HCEC 1CT (cell line): ENCODE measurements at places on chromosomes 11 and 22.

DNA sequence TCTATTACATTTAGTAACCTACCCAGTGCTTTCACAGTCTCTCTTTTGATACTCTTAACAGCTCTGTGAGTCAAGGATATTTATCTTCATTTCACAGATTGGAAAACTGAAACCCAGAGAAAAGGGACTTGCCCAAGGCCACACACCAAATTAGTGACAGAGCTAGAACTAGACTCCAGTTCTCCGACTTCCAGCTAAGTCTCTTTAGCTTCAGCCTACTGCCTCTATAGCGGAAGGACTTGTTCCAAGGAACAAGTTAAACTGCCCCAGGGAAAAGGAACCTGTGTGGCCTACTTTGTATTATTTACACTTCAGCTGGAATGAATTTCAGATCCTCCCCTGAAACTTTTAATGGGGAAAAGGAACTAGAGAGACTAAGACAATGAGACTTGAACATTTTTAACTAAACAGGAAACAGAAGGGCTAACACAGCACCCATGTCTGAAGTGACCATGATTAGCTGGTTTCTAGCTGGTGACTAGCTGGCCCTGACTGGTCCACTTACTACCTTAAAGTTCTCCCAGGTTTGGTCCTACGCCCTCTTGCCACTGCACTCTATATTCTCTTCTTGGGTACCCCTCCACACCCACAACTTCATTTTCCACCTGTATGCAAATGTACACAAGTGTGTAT is 1.3 kb downstream of the LRRC51 start:
- DNase-seq = no peak

GRCh38 chr22:23097412-23098229 is 27.3 kb downstream of the GNAZ start:
- no peak for DNase-seq

GRCh38 chr11:8013833-8014232 is 26.7 kb downstream of the EIF3F start:
- DNase-seq = no peak

DNA sequence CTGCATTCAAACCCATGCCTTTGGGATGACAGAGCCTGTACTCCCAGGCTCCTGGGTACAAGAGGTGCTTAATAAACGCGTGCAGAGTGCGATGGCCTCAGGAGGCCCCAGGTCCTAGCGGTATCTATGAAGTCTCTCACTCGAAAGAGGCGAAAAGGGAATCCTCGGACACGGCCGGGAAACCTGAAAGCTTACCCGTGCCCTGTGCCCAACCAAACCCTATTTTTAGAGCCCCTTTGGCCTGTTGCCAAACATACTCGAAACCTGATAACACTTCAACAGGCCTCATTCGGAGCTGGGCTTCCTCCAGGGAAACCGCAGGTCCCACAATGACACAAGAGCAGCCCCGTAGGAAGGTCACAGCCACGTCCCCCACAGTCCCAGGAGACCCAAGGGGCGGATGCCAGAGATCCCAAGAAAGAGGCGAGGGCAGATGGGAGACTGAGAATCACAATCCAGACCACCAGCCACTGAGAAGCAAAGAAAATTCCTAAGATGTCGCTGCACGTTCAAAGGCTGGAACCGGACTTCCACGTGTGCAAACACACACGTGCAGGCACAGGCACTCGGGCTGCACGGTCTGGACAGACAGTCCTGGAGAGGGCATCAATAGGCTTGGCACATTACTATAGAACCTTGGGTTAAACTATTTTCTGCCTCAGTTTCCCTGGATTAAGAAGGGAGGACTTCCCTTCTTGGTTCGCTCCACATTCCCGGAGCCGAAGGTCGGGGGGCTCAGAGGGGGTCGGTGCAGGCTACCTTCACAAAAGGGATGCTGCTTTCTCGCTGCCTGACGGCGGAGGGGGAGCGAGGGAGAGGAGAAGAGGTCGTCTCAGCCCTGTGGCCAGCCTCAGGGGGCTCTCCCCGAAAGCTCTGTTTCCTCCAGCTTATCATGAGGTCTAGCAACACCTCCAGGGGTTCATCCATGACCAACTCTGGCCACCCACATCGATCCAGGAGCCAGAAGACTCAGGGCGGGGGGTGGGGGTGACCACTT is 8.2 kb downstream of the PDGFB start:
- no peak for DNase-seq

- no peak for DNase-seq
These were observed 173.5 kb downstream of the TRIM29 start for GRCh38 chr11:119964136-119965025.

- DNase-seq = no peak
These were observed 295.6 kb downstream of the DDX10 start for GRCh38 chr11:108960501-108960900.

GRCh38 chr11:59216641-59217564 is 4.2 kb upstream of the MPEG1 start:
- peak; percentile 82 for DNase-seq

DNA sequence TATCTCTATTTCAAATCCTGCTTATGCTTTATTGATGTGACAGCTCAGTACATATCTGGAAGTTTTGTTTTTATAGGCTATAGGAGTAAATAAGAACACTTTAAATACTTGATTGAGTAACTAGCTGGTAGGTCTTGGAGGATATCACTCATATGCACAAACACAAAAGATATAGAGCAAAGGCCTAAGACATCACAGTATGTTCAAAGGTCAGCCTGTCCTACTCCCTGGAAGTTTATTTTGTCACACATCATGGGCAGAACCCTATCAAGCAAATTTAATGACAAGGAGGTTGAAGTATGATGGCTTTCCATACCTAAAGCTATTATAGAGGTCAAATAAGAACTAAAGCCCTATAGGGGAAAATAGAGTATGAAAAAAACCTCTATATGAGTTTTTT is 70.0 kb upstream of the MS4A8 start:
- no peak for DNase-seq

GRCh38 chr11:26916805-26917204 is 77.1 kb upstream of the FIBIN start:
- no peak for DNase-seq

GRCh38 chr11:12922418-12922817 is 86.7 kb upstream of the RASSF10 start:
- DNase-seq = no peak

DNA sequence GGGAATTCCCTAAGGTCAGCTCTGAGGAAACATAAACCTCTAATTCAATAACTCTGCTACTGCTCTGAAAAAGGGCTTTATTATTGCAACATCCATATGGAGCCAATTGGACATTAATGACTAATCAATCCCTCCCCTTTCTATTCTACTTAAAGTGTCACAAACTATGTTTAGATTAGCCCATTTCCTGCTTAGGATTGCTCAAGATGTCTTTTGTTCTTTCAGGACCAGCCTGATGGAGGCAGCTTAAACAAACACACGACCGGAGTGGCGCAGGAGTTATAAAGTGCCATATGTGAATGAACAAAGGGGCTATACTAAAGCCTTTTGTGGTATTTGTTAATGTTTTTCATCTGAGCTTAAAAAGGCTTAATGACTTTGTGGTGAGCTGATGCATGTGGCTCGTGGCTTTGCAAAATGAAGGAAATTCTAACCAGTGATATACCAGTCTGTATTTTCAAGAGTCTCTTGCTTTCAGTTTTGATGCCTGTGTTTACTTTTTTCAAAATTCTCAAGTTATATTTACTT is 354.4 kb downstream of the SOX6 start:
- peak; percentile 92 for DNase-seq

DNA sequence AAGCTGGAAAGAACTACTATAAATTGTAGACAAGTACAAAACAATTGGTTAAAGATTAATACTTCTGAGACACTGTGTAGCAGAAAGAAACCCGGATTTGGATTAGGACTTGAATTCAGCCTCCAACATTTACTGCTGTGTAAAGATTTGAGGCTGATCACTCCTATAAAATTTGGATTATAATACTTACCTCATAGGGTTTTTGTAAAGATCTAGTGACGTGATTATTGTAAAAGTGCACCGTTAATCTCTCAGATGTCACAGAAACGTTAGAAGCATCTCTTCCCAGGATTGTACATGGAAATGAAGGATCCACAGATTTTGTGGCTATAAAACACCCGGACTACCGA is 323 bp upstream of the HIKESHI start:
- no peak for DNase-seq

- no peak for DNase-seq
These were observed 58.5 kb downstream of the CCDC34 start for GRCh38 chr11:27304514-27304913.

GRCh38 chr11:20011307-20011951 is 148.8 kb downstream of the DBX1 start:
- DNase-seq = peak; percentile 40

DNA sequence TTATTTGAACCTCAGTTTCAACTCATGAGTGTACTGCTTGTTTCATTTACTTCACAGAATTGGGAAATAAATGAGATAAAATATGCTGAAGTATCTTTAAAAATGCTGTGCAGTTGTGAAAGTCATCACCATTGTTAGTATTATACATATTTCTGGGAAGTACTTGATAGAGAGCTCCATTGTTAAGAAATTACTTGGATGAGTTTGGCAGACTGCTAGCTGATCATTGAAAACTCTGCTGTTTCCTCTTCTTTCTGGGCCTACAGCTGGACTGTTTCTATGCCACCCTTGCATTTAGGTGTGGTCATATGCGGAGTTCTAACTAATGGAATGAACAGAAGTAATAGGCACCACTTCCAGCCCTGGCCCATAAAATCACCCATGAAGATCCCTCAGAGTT is 10.0 kb downstream of the SIK2 start:
- peak; percentile 52 for DNase-seq

DNA sequence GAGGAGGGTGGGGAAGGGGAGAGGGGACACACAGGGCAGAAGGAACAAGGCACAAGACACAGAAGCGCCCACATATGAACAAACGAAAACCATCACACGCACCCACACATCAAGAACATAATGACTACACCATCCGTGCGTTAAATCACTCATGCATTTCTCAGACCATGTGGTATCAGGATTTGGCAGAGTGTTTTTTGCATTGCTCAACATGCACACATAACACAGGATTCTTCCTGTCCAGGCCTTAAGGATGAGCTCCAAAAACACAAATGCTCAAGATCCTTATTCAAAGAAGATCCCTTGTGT is 309.5 kb downstream of the CADM1 start:
- DNase-seq = no peak

DNA sequence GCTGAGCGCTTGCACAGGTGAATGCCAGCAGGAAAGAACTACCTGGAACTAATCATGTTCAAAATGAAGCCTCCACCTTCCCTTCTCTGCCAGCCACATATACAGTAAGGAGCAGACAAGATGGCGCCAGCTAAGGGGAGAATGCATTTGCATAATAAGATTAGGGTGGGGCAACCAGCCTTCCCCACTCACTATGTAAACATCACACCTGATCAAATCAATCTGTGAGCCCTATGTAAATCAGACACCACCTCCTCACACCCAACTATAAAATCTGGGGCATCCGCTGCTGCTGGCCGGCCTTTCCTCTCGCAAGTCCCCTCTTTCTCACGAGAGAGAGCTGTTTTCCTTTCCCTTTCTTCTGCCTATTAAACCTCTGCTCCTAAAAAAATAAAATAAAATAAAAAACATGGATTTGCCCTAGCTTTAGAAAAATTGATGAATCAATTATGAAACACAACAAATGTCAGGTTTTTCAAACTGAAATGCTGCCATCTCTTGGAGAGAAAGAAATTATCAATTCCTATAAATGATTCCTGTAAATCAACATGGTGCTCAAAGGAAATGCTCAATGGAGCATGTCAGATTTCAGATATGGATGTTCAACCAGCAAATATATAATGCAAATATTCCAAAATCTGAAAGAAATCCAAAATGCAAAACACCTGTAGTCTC is 108.9 kb downstream of the SGSM3 start:
- DNase-seq = no peak

- DNase-seq = peak; percentile 72
These were observed 55.0 kb upstream of the ANO3 start for GRCh38 chr11:26276798-26277424.

GRCh38 chr11:34624069-34624468 is 3.2 kb downstream of the EHF start:
- no peak for DNase-seq

DNA sequence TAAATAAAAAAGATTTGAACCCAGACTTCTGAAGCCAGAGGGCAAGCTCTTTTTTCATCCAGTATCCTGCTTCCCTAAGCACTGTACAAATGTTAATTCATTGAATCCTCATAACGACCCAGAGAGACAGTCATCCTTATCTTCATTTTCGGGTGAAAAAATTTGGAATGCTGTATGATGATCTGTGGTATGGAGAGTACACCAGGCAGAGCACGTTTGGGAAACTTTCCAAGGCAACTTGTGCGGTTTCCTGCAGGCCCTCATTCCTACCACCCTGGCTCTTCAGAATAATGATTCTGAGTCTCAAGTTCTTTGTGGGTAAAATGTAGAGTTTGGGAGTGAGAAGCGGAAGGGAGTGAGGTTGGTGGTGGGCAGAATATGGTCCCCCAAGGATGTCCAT is 177.9 kb upstream of the CADM1 start:
- DNase-seq = no peak

GRCh38 chr11:116262370-116262769 is 510.4 kb downstream of the BUD13 start:
- no peak for DNase-seq

DNA sequence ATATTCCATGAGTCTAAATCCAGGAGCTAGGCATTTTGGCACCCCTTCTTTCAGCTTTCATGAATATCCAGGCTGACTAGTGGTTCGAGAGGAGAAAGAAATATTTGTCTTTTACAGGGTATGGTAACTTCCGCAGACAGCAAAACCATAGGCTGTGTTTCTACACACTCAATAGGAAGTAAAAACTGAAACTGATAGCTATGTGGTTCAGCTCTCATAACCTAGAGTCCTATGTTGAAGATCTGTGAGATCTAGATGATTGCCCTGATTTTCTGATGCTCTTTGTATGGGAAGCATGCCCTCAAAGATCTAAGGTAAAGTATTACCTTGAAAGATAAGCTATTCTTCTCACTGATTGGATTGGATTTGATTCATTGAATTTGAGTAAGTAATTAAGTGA is 118.3 kb downstream of the CD44 start:
- DNase-seq = no peak

GRCh38 chr11:99489581-99489980 is 468.8 kb downstream of the CNTN5 start:
- DNase-seq = no peak

DNA sequence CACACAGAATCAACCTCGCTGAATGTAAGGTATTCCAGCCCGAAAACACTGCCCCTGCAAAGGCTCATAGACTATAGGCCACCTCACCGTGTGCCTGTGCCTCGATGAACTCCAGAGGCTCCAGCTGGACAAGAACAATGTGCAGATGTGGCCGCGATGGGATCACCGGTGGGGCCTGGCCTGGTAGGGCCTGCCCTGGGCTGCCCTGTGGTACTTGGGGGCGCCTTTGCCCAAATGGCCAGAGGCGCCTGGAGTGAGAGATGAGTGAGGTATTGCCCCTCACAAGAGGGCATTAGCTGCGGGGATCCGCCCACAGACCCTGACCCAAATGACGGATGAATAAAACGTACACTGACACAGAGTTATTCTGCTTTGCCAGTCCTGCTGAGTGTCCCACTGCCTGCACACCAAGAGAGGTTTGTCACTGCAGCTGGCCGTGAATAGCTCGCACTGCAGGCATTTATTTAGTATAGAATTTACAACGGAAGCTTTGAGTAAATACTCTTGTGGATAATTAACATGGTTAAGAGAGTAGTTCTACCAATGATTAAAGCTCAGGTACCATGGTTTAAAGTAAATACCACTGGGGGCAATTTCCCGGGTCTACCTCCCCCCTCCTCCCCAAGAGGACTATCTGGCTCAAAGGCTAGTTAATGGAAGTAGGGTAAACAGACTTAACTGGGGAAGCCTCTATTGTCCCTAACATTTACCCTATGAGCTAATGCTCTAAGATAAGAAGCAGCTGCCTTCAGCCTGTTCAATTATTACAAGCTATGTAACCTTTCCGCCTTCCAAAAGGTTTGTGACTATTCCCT is 101.1 kb upstream of the IGLL5 start:
- no peak for DNase-seq

- no peak for DNase-seq
These were observed 113.3 kb downstream of the FAM76B start for GRCh38 chr11:95676308-95676707.
